Fibroblast of gingiva (primary cell): ENCODE measurements at places on chromosomes 3 and 15.

GRCh38 chr3:23940775-23941174, 4.3 kb upstream of the NR1D2 start:
- DNase-seq = no peak

- no peak for DNase-seq
Observed at GRCh38 chr15:31364301-31365031, 37.8 kb downstream of the KLF13 start.

DNA sequence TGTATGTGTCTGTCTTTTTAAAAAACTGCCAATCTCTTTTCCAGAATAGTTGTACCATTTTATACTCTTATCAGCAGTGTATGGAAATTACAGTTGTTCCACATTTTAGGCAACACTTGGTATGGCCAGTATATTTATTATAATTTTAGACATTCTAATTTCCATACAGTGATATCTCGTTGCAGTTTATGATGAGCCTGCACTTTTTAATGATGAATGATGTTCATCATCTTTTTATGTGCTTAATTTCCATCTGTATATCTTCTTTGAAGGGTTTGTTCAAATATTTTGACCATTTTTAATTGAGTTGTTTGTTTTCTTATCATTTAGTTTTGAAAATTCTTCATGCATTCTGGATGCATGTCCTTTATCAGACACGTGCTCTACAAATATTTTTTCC, 57.0 kb upstream of the UBE2E2 start:
- DNase-seq = no peak

GRCh38 chr3:53531749-53532148, 37.3 kb downstream of the CACNA1D start:
- DNase-seq = no peak

DNA sequence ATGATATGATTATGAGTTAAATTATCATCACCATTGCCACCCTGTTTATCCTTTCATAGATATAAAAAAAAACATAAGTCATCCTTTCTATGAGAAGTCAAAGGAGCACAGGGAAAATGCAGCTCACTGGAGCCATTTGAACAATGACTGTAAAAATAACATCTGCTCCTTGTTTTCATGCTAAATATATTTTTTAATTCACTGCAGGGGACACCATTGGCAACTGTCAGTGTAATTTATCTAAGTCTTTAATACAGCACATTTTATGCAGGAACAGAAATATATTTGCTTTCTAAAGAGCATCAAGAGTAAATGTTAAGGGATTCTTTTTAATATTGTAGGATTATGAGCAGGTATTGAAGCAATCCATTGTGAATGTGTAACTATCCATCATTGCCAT, 371.3 kb downstream of the ZBBX start:
- DNase-seq = no peak

- DNase-seq = peak; percentile 79
Observed at GRCh38 chr3:149519912-149520311, 45.4 kb downstream of the TM4SF4 start.

GRCh38 chr3:34183114-34183513, 384.7 kb downstream of the PDCD6IP start:
- DNase-seq = no peak

DNA sequence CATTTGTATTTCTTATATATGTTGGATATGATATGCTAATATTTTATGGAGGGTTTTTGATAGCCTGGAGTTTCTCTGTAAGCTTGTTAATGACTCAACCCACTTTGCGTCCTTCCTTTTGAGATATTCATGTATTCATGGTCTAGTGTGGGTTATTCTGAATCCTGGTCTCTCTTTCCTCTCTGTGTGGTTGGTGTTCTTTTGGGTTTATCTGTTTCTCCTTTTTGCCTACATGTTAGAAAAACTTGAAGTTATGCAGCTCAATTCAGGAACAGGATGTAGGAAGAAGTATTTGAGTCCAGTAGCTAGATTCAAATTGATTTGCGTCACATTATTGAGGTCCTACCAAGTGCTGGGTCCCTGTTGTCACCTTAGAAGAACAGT, 28.1 kb downstream of the CMTM7 start:
- DNase-seq = no peak
